ENCODE measurements at places on chromosomes 13 and 19.

DNA sequence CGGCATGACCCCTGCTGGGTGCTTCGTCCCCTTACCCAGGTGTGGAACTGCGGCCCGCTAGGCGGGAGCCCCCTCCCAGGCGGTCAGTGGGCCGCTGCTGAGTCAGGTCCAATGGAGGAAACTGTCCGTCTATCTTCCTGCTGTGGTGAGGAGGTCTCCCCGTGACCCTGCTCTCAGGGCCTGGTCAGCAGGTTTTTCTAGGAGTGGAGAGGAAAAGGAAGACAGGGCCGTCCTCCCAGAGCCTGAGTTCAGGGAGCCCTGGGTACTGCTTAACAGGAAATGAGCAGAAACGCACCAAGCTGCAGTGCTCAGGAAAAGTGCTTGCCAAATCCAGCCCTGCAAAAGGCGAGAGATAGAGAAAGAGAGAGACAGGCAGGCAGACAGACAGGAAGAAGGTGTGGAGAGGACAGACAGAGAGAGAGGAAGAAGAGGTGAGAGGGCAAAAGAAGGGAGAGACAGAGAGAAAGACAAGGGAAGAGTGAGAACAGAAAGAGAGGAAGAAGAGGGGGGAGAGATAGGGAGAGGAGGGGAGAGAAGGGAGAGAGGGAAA lies 10.3 kb downstream of the SH3GL1 start:
- no peak for DNase-seq

DNA sequence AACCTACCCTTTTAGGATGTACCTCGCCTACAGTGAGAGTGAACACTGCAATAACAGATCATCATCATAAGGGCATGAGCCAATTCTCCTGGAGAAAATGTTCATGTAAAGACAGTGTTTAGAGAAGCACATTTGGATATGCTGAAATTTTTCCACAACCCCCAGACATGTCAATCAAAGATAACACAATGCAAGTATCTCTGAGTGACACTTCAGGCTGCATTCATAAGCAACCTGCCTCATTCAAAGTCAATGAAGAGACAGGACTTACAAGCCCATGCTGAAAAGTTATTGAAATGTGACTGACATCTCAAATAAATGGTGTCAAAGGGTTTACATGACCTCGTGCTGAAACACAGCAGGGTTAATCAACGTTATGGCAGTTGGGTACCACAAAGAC lies 102.0 kb downstream of the PCDH9 start:
- no peak for DNase-seq

DNA sequence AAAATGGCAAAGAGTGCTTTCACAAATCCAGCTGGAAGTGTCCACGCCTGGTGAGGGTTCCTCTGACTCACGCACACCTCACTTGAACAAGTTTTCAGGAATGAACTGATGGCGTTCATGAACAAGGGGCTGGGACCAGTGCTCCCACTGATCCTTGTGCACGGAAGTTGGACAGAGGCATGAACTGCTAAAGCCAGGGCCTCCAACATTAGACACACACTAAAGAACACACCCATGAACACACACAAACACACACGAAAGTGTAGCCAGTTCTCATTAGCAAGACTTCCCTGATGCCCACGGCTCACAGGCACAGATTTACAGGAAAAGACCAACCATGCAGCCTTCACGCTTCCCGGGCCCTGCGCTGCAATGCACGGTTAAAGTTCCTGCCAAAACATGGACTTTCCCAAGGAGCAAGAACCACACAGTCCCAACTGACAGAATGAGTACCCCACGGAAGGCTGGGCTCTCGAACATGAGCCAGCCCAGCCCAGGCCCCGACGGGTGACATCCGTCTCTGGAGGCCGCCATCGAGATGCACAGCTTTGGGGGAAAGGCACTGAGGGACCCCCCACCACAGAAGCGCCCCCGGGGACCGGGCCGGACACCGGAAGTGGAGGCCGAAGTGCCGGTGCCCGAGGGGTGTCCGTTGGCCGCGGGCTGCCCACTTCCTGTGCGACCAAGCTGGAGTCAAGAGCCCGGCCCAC lies 808 bp downstream of the DNMT1 start:
- DNase-seq = no peak

- DNase-seq = no peak
Observed at GRCh38 chr13:38401276-38401675, 51.6 kb downstream of the UFM1 start.

- no peak for DNase-seq
Observed at GRCh38 chr13:47218611-47219010, 321.8 kb upstream of the HTR2A start.

- no peak for DNase-seq
Observed at GRCh38 chr19:18710186-18710585, 26.7 kb downstream of the CRTC1 start.

- no peak for DNase-seq
Observed at GRCh38 chr13:49464085-49464484, 20.0 kb downstream of the SETDB2 start.

DNA sequence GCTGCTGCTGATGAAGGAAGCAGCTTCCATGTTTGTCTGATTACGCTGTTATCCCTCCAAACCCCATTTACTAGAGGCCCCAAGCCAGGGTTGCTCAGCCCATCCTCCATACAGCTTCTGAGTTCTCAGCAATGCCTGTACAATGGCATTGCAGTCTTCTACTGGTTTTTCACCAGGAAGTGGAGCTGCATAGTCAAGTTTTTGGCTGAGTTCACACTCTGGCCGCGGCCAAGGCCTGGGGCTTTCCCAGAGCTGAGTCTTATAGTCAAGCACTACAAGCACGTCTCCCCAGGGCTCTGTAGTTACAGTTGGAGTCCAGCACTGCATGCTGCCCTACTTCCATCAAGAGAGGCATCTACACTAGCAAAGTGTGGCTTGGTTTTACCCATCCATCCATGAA lies 182.5 kb downstream of the POU4F1 start:
- no peak for DNase-seq

- DNase-seq = no peak
Observed at GRCh38 chr19:46466536-46467196, 4.7 kb downstream of the PNMA8A start.

DNA sequence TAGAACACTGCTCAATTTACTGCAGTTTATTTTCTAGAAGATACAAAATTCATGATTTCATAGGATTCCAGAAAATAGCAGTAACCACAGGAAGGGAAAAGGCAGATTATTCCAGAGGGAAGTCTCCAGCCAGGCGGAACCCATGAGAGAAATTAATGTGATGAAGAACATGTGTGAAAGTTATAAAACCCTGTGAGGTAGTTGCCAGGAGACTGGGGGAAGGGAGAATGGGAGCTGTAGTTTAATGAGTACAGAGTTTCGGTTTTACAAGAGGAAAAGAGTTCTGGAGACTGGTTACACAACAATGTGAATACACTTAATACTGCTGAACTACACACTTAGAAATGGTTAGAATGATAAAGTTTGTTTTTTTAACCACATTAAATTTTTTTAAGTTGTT lies 14.2 kb upstream of the PDX1 start:
- DNase-seq = no peak
